ENCODE measurements at places on chromosomes 13 and 19.

DNA sequence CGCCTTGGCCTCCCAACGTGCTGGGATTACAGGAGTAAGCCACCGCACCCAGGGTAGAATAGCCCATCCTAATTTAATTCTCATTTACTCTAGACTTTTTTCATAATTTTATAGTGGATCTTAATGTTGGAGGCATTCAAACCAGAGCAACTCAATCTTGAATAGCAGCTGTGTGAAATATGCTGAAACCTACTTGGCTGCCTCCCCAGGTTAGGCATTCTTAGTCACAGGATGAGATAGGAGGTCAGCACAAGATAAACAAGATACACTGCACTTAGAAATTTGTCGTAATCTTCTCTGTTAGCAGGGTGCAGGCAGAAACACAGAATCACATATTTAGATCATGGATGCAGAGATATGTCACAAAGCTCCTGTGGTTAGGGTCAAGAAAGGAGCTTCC, 2.7 kb upstream of the ZNF43 start:
- no peak for DNase-seq

GRCh38 chr13:111411151-111411858, 90.9 kb downstream of the TEX29 start:
- no peak for DNase-seq

GRCh38 chr19:45920458-45920857, 5.9 kb upstream of the NANOS2 start:
- DNase-seq: no peak

- DNase-seq: no peak
Observed at GRCh38 chr13:77732287-77732686, 34.8 kb downstream of the SLAIN1 start.

- no peak for DNase-seq
Observed at GRCh38 chr13:31749929-31750328, 10.6 kb downstream of the RXFP2 start.

GRCh38 chr19:47035127-47036096, 13.0 kb downstream of the TMEM160 start:
- peak; percentile 95 for DNase-seq

DNA sequence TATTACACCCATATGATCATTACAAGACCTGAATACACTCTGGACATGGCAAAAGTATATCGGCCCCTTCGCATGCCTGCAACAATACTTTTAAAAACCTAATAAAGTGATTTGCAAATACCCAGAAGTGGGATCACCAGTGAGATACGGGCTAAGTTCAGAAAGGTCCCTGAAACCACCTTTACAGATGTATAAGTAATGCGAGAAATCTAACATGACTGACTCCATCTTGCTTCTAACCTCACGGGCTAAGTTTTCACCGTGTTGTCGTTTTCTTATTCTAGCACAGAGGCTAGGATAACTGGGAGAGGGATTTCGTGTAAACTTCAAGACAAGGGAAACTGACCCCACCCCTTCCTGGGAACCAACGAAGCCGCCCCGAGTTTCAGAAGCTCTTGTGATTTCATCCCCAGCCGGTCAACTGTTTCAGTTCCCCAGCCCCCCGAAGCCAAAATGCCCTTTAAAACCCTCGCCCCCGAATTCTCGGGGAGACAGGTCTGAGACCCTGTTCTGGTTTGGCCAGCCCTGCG, 703 bp downstream of the NEK3 start:
- no peak for DNase-seq

- DNase-seq: no peak
Observed at GRCh38 chr13:40632915-40633314, 33.5 kb downstream of the FOXO1 start.

DNA sequence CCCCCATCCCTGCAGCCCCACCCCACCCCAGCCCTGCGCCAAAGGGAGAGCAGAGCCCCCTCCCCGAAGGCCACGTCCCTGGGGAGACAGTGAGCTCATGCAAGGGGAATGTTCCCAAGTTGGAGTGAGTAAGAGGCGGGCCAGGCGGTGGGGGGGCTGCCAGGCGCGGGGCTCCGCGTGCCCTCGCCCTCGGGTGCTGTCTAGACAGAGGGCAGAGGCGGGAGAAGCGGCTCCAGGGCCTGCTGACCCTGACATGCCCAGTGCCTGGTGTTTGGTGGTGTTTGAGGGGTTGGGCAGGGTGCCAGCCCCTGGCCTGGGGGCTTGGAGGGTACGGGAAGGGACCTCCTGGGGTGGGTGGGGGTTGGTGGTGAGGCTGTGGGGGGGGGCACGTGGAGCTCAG, 1.0 kb downstream of the FSTL3 start:
- DNase-seq: no peak

DNA sequence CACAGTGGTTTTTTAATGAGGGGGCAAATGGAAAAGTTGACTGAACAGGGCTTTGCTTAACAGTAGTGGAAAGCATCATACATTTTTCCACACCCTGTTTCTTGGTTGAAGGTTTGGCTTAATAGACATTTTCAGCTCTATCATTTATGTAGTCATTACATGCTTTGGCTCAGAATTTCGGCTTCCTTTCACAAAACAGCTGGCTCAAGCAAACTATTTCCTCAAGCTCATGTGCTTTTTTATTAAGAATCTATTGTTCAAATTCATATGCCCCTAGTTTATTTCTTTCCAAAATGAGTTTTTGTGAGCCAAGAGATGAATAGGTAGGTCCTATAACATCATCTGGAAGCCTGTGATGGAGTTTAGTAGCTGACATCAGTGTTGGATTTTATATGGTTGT, 113.8 kb downstream of the SLITRK6 start:
- no peak for DNase-seq

Measured in CD4-positive, alpha-beta T cell (primary cell).